ENCODE measurements at places on chromosomes 5 and 9.

GRCh38 chr5:113255579-113256386, 179.0 kb downstream of the TSSK1B start:
- DNase-seq, result no peak

- DNase-seq, result no peak
Measured at GRCh38 chr9:134847752-134848432, 32.7 kb upstream of the FCN2 start.

GRCh38 chr5:169301386-169301934, 521 bp upstream of the SLIT3 start:
- DNase-seq, result no peak

- no peak for DNase-seq
Measured at GRCh38 chr9:3868466-3868865, 342.7 kb upstream of the RFX3 start.

DNA sequence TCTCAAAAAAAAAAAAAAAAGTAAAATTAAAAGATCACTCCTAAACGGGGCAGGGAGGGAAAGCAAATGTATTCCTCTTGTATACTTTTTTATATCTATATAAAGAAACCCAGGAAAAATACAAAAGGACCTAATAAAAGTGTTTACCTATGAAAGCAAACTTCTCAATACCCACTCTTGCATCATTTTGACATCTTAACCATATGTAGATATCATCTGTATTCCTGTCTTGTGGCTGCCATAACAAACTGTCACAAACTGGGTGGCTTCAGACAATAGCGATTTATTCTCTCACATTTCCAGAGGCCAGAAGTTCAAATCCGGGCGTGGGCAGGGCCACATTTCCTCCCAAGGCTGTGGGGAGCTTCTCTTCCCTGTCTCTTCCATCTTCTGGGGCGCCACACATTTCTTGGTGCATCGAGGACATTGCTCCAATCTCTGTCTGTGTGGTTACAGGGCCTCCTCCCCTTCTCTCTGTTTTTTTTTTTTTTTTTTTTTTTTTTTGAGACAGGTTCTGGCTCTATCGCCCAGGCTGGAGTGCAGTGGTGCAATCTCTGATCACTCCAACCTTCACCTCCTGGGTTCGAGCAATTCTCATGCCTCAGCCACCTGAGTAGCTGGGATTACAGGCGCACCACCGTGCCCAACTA, 58.4 kb upstream of the IL17B start:
- DNase-seq, result no peak

DNA sequence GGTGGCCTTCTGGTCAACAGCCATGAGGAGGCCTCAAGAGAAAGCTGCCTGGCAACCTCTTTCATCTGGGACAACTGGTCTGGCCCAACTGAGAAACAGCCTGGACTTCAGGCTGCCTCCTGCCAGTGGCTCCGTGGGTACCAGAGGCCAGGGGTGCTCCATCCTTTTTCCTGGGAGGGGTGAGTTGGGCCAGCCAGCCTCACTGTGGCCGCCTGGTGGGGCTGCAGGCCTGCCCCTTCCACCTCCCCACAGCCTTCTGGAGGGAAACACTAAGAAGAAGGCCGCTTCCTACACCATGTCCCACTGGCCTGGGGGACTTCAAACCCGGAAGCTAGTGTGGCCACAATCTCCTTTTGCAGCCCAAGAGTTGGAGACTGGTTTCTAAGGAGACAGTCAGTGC, 13.8 kb upstream of the NKD2 start:
- DNase-seq, result no peak

DNA sequence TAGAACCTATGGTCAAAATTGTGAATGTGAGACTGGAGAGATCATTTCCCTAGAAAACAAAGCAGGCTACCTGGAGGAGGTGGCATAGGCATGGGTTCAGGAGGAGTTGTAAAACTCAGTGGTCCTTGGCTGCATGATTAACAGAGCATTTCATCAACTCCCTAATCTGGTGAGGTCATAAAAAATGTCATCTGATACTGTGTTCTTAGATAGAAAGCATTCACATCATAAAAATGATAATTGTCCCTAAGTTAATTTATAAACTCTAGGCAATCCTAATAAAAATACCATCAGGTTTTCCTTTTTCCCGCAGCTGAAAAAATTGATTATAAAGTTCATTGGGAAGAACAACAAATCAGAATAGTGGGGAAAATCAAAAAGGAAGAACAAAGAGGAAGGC, 60.6 kb upstream of the GALNT10 start:
- DNase-seq, result no peak

GRCh38 chr9:22160221-22160620, 151.1 kb upstream of the CDKN2B start:
- no peak for DNase-seq

DNA sequence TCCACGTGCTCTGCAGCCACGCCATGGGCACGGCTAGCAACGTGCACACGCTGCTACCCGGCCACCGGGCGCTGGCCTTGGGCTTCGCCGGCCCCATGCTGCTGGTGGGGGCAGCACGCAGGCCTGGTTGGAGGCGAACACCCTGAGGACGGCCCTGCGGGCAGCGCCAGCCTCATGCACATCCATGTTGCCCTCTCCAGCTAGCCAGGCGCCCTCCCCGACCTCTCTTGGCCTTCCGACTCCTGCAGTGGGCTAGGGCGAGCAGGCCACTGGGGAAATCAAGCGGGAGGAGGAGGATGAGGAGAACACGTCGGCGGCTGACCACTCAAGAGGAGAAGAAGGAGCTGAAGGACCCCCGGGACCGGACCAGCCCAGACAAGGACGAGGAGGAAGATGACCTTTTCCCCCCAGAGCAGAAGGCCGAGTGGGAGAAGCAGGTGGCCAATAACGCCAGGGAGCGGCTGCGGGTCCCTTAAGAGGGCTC, 73.3 kb downstream of the INSL6 start:
- DNase-seq, result no peak

GRCh38 chr5:125455041-125455440, 708.6 kb upstream of the ZNF608 start:
- DNase-seq, result no peak

GRCh38 chr5:33035851-33036527, 324.9 kb downstream of the NPR3 start:
- DNase-seq, result no peak

DNA sequence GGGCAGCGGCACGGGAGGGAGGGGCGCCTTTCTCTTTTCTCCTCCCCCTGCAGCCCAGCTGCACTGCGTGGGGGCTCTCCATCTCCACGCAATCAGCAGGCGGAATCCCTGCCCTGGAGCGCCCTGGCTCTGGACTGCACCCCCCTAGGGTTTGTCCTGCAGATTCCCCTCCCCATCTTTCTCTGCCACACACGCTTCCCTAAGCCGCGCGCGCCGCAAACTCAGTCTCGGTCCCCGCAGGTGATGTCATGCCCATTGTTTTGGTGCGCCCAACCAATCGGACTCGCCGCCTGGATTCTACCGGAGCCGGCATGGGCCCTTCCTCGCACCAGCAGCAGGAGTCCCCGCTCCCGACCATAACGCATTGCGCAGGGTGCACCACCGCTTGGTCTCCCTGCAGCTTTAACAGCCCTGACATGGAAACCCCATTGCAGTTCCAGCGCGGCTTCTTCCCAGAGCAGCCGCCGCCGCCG, at the start of gene KCNN2:
KCNN2 (plus strand) TSS at position 347 of the 473 bp plus-strand sequence; CDS start at position 417, 70 bp downstream.
- no peak for DNase-seq

DNA sequence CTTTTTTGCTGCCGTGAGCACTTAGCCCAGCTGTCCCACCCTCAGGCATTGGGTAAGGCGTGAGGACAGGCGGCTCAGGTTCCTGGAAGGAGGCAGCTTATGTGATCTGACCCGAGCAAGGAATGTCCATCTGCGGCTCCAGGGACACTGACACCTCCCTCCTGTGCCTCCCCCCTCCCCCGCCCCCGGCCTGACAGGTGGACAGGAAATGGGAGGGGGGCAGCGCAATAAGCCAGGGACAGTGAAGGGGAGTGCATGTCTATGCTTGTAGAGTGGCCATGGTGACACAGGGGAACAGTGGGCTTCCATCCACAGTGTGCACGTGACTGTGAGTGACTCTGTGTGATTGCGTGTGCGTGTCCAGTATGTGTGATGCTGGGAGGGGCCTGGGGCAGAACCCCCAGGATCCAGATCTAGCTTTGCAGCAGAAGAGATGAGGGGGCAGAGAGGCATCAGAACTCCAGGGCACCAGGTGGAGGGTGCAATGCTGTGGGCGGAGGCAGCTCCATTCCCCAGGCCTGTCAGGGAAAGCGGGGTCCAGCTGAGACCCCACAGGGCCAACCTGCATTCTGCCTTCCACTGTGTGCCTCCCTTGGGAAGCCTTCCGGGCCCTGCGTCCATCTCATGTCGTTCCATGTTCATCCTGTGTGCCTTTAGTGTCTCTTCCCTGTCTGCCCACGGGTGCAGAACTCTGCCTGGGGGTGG, 30.5 kb downstream of the CNTFR start:
- DNase-seq, result no peak

- DNase-seq, result no peak
Measured at GRCh38 chr5:1950708-1951103, 68.0 kb upstream of the IRX4 start.

- DNase-seq, result no peak
Measured at GRCh38 chr5:107364443-107365319, 306.1 kb downstream of the EFNA5 start.

DNA sequence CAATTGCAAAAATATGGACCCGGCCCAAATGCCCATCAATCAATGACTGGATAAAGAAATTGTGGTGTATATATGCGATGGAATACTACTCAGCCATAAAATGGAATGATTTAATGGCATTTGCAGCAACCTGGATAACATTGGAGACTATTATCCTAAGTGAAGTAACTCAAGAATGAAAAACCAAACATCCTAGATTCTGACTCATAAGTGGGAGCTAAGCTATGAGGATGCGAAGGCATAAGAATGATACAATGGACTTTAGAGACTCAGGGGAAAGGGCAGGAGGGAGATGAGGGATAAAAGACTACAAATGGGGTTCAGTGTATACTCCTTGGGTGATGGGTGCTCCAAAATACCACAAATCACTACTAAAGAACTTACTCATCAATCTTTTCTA, 247.6 kb upstream of the FBXL7 start:
- DNase-seq, result no peak

- no peak for DNase-seq
Measured at GRCh38 chr5:155091063-155091648, 77.6 kb downstream of the KIF4B start.

- no peak for DNase-seq
Measured at GRCh38 chr9:130409246-130409645, 35.5 kb upstream of the ASS1 start.

DNA sequence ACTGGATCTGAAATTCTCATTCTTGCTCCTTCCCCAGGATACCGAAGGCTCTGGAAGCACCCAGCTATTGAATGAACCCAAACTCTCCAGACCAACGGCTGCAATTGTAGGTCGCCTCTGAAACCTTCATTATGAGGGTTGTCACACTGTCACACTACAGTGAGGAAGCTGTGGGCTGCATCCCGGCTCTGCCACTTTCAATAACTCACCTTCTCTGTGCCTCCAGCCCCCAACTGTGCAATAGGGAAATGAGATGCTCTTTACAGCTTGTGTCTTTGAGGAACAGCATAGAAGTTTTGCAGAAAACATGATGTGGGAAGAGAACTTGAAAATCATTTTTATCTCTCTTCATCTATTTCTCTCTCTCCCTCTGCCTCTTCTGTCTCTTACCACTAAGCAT, 69.6 kb upstream of the TGFBR1 start:
- no peak for DNase-seq

Data from GM04504 (cell line).